CD14-positive monocyte (primary cell): ENCODE measurements at places on chromosomes 6 and 20.

DNA sequence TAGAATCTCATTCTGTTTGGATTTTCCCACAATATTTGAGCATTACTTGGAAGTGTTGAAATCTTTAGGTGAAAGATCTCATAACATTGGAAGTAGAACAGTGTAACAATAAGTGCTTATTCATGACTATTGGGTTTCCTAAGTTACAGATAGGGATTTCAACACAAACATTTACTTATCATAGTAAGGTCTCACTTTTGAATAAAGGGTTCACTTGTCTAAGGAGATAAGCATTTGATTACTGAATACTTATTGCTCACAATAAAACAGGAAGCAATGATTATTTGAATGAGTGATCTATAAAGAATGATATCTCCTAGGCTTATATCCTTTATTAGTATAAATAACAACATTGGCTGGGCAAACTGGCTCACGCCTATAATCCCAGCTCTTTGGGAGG is 14.8 kb downstream of the DDX43 start:
- DNase-seq = no peak

DNA sequence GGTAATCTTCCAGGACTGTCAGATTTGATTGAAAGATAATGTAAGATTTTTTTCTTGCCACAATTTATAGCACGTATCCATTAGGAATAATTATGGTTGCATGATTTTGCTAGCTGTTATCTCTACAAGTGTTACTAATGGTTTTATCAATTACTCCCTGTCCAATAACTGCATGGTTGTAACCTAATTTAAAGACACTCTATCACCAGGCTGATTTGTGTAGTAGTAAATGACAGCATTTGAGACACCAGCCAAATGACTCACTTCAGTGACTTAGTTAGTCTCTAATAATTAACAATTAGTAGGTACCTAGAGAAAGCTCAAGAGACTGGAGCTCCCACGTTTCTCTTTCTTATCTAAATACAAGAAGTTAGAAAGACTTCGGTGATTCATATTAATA is 453.8 kb upstream of the POU3F2 start:
- no peak for DNase-seq

DNA sequence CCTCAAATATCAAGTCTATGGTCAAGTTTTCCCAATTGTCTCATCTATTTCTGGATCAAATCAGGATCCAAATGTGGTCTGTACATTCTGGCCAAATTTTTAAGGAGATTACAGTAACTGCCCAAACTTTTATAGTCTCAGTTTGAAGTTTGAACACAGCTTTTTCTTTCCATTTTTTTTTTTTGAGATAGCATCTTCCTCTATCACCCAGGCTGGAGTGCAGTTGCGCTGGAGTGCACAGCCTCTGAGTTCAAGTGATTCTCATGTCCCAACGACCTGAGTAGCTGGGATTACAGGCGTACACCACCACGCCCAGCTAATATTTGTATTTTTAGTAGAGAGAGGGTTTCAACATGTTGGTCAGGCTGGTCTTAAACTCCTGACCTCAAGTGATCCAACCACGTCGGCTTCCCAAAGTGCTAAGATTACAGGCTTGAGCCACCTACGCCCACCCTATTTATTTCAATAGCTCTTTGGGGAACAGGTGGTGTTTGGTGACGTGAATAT is 84.9 kb upstream of the CARMIL1 start:
- no peak for DNase-seq

- peak; percentile 60 for DNase-seq
These were observed 41.9 kb upstream of the SUPT3H start for GRCh38 chr6:45419571-45420082.

- no peak for DNase-seq
These were observed 70.2 kb downstream of the SNX9 start for GRCh38 chr6:157893238-157893637.

- DNase-seq = peak; percentile 85
These were observed 51.5 kb downstream of the CTCFL start for GRCh38 chr20:57473246-57474048.

GRCh38 chr6:46583081-46583480 is 69.5 kb downstream of the CYP39A1 start:
- no peak for DNase-seq

GRCh38 chr6:143064271-143064670 is 3.6 kb downstream of the AIG1 start:
- DNase-seq = no peak

DNA sequence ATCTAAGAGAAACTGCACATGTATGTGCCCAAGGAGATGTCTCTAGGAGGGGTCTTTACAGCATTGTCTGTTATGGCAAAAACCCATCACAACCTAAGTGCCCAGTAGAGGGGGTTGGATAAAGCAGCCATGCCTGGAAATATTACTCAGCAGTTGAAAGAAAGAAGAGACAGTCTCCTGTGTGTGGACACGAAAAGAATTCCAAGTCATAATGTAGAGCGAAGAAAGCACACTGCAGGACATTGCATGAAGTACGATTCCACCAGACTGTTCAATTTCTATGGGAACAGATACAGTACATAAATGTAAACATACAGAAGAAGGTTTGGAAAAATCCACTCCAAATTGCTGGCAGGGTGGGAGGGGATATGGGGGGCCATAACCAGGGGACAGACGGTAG is 7.3 kb upstream of the TGM2 start:
- no peak for DNase-seq

- no peak for DNase-seq
These were observed 55.0 kb downstream of the ADGRG6 start for GRCh38 chr6:142356884-142357225.

DNA sequence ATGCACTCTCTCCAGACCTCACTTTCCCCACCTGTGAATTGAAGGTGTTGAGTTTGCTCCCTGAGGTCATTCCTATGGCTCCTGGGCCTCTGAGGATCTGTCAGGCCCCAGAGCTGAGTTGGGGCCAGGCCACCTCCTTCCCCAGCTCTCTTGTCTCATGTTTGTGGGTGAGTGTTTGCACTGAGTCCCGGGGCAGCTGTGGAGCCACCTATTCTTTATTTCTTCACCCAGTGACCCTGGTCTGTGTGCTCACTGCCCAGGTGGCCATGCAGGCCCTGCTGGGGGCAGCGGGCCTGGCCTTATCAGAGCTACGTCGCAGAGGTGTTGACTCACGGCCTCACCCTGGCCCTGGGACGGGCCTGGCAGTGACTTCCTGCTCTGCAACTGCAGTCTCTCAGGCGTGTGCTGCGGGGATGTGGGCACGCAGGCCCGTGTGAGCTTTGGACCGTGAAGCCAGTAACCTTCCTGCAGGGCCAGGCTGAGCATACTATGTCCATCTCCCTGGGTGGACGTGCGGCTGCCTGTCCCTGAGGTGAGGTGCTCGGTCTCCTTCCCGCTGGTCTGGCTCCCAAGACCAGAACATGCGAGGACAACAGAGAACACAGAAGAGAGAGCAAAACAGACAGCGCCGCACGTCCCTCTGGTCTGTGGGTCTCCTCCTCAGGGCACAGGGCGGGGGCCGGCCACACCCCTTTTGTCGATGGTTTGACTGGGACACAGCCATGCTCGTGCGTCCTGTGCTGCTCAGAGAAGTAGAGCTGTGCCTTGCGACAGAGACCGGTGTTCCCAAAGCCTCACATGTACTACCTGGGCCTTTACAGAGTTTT is 12.1 kb downstream of the TMEM181 start:
- peak; percentile 28 for DNase-seq

- no peak for DNase-seq
These were observed 75.8 kb downstream of the CDH22 start for GRCh38 chr20:46232539-46232938.

- DNase-seq = no peak
These were observed 3.1 kb upstream of the TAF8 start for GRCh38 chr6:42047213-42047590.

- DNase-seq = no peak
These were observed 25.7 kb downstream of the DTD1 start for GRCh38 chr20:18613553-18613952.

DNA sequence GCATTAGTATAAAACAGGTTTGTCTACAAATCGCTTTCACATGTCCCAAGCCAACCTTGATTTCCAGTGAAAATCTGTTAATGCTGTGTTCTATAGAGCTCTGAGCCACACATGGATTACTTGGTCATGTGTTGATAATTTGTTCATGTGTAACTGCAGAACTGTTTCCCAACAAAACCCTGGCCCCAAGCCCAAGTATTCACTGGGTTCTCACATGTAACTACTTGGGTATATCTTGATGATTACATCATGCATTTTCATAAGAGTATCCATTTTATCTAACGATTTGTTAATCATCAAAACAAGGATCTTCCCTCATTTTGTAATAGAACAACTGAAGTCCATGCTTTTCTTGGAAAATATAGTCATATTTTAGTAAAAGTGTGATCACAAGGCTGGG is 657.6 kb downstream of the PRKN start:
- no peak for DNase-seq

- DNase-seq = no peak
These were observed 56.5 kb downstream of the PTPRK start for GRCh38 chr6:128463942-128464341.

GRCh38 chr6:116355796-116356195 is 15.0 kb upstream of the DSE start:
- no peak for DNase-seq

- no peak for DNase-seq
These were observed 179.9 kb downstream of the ZDHHC14 start for GRCh38 chr6:157560691-157561413.

GRCh38 chr6:91166271-91167046 is 579.6 kb upstream of the MAP3K7 start:
- DNase-seq = no peak

- peak; percentile 30 for DNase-seq
These were observed 6.1 kb upstream of the HSPA1B start for GRCh38 chr6:31821301-31822035.

DNA sequence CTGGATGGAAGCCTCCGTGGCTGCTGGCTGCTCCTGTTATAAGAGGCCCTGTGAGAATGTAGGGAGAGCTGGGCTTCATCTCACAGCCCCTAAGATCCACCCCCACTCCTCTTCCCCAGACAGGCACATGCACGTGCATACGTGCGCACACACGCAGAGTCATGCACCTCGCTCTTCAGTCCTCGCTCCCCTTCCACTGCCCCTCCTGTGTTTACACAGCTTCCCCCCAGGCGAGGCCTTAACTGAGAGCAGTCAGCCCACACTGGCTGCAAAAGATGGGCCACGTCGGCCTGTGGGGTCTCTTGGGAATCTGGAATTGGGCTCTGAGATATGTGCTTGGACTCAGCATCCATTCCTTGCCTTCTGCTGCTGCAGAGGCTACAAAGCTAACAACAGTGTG is 35.2 kb upstream of the MLN start:
- no peak for DNase-seq

DNA sequence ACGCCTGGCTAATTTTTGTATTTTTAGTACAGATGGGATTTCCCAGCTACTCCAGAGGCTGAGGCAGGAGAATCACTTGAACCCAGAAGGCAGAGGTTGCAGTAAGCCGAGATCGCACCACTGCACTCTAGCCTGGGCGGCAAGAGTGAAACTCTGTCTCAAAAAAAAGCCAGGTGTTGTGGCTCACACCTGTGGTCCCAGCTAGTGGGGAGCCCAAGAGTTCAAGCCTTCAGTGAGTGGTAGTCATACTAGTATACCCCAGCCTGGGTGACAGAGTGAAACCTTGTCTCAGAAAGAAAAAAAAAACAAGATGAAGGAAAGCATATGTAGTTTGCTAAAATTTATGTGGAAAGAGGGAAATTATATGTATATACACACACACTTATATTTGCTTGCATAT is 20.0 kb upstream of the POU5F1 start:
- no peak for DNase-seq

- DNase-seq = peak; percentile 77
These were observed 220.1 kb downstream of the HACE1 start for GRCh38 chr6:104639668-104640067.

DNA sequence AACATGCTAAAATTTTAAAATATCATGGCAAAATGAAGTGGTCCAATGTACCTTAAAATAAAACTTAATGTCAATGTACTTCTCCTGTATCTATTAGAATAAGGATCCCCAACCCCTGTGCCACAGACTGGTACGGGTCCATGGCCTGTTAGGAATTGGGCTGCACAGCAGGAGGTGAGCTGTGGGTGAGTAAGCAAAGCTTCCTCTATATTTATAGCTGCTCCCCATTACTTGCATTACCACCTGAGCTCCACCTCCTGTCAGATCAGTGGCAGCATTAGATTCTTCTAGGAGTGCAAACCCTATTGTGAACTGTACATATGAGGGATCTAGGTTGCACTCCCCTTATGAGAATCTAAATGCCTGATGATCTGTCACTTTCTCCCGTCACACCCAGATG is 86.0 kb downstream of the SLC16A10 start:
- no peak for DNase-seq

DNA sequence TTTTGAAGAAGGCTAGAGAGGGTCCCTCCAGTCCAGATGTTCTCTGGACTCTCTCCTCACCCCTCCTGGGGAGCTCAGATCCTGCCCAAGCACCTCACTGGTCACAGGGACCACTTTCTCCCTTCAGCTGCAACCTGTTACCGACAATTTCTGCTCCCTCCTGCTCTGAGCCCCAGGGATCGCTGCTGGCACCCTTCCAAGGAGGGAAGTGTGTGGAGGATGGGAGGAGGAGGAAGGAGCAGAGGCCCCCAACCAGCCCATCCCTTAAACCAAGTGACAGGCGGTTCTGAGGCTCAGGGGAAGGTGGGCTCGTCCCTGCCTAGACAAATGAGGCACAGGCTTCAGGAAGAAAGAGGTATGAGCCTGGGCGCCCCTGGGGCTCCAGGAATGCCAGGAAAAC is 13.9 kb downstream of the PMEPA1 start:
- no peak for DNase-seq

DNA sequence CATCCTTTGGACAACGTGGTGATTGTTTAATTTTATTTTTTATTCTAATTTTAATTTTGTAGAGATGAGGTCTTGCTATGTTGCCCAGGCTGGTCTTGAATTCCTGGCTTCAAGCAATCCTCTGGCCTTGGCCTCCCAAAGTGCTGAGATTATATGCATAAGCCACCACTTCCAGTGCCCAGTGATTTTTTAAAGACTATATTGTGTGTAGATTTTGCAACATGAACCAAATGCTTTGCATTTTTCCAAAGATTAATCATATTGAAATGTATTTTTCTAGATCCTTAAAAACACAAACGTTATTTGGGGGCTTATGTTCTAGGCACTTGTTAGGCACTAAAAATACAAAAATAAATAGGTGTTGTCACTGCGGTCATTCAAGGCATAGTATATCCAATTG is 117.6 kb upstream of the CCN2 start:
- no peak for DNase-seq

DNA sequence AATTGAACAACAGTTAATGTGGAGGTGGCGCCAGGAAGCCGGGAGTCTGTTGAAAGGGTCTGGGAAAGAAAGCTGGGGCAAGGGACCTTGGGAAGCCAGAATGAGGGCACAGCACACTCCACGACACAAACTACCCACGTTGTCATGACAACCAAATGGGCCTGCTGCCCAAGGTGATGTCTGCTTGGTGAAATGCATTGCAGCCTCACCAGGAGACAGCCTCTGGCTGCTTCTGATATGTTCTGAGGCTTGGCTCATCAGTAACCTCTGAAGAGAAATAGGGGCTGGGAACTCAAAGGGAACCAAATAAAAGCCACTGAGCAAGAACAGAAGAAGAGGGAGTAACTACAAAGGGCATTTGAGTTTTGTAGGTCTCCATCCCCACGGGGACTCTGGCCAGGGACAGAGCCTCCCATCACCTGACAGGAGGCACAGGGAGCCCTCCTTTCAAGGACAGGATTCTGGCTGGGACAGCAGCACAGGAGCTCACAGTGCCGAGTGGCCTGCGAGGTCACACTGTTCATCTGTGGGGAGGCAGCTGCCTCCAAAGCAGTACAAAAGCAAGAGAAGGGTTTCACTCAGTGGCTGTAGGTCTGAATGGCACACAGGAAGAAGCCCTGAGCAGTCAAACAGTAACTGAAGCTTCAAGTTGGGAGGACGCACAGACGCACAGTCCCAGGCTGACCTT is 44.6 kb upstream of the KCNK16 start:
- no peak for DNase-seq
